ENCODE measurements at places on chromosomes 6 and 20. TPM values are rescaled to one million over a fixed set of nuclear protein-coding genes. Genes with fewer than 3 reads are reported as not detected.

BTN1A1 gene
- total RNA-seq = not detected

TUBB1 gene
- total RNA-seq = 0.17 TPM

DNA sequence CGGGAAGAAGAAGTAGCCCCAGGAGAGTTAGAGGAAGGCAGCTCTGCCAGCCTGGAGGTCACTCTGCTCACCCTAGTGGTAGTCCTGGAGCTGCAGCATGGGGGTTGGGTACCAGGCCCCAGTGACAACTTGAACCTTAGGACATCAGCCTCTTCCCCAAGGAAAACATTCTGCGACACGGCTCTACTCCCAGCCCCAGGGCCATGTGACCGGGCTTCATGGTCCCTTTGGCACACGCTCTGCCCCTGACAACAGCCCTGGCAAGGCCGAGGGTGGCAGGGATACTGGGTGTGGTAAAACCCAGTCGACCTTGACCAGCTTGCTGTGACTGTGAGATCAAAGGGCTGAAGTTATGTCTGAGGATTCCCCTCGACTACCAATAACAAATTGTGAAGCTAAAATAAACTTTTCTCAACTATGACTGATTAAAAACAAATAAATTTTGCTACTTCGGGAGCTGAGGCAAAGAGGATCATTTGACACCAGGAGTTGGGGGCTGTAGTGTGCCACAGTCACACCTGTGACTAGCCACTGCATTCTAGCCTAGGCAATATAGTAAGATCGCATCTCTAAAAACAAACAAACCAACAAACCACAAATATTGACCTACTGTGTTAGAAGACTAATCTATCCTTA is 24.4 kb upstream of the ARID1B start:
- no peaks in the 10 kb centered on the region for H3K4me1 ChIP-seq
- H3K27me3 ChIP-seq = no peaks in the 10 kb centered on the region
- H3K4me3 ChIP-seq = no peak overlapping the region
- DNase-seq = no peak
- H3K27ac ChIP-seq = peak overlapping the region; percentile 39
- no peaks in the 10 kb centered on the region for H3K36me3 ChIP-seq

GRCh38 chr6:145733810-145734209 is 1.5 kb downstream of the EPM2A start:
- DNase-seq = no peak
- no peak overlapping the region for H3K4me3 ChIP-seq
- H3K4me1 ChIP-seq = peaks cover 6% of the 10 kb centered on the region
- H3K27ac ChIP-seq = no peak overlapping the region

HLA-G gene
- total RNA-seq = not detected

DNA sequence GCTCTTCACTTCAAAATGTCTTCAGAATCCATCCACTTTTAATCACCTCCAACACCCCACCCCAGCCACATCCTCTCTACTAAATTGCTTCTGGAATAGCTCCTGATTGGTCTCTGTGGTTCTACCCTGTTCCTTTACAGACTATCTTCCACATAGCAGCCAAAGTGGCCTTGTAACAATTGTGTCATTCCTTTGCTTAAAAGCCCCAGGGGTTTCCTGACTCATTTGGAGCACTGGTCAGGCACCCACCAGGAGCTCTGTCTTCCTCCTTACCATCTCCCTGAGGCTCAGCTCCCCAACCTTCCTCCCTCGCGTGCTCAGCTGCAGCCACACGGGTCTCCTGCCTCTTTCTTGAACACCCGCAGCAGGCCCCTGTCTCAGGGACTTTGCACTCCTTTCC is 126.8 kb downstream of the HIVEP1 start:
- no peak overlapping the region for H3K27ac ChIP-seq
- no peak for DNase-seq
- H3K4me3 ChIP-seq = no peak overlapping the region
- H3K36me3 ChIP-seq = peaks cover 22% of the 10 kb centered on the region

- H3K36me3 ChIP-seq = no peaks in the 10 kb centered on the region
- no peak overlapping the region for H3K4me3 ChIP-seq
- DNase-seq = no peak
- no peaks in the 10 kb centered on the region for H3K27me3 ChIP-seq
These were observed 23.0 kb downstream of the CEBPB start for GRCh38 chr20:50213531-50214106.

- H3K27me3 ChIP-seq = no peaks in the 10 kb centered on the region
- no peaks in the 10 kb centered on the region for H3K4me1 ChIP-seq
- H3K36me3 ChIP-seq = no peaks in the 10 kb centered on the region
- DNase-seq = no peak
These were observed 16.6 kb upstream of the BTBD3 start for GRCh38 chr20:11901127-11901526.

DNA sequence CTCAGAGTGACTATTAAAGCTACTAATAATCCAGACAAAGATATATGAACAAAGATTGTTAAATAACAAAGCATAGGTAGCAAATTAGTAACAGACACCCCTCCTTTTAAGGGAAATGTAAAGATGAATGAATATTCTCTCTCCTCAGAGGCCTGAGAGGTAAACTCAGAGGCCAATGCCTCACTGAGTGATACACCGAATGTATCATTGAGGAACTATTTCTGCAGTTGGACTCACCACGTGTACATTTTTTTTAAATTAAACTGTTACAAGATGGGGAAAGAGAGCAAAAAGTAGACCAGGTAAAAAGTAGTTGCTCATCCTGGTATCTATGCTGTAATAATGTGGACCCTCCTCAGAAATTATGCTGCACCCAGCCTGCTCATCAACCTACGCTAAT is 72.3 kb upstream of the IPCEF1 start:
- H3K36me3 ChIP-seq = peaks cover 7% of the 10 kb centered on the region
- peak overlapping the region; percentile 84 for H3K27ac ChIP-seq
- peaks cover 34% of the 10 kb centered on the region for H3K4me1 ChIP-seq
- H3K4me3 ChIP-seq = peak overlapping the region; percentile 56

C4A gene
- 1,584 TPM for total RNA-seq

DAAM2 gene
- total RNA-seq = 17.0 TPM

ACTL10 gene
- 0.50 TPM for total RNA-seq

GRCh38 chr6:6287415-6287814 is 33.0 kb downstream of the F13A1 start:
- no peak overlapping the region for H3K4me3 ChIP-seq
- no peaks in the 10 kb centered on the region for H3K27me3 ChIP-seq

MMP24OS gene
- 5.2 TPM for total RNA-seq

GRCh38 chr6:31898383-31899011 is 999 bp upstream of the EHMT2 start:
- peak overlapping the region; percentile 91 for H3K4me3 ChIP-seq
- no peak for DNase-seq
- H3K27me3 ChIP-seq = no peaks in the 10 kb centered on the region
- no peaks in the 10 kb centered on the region for H3K36me3 ChIP-seq

PNLDC1 gene
- total RNA-seq = not detected

DNA sequence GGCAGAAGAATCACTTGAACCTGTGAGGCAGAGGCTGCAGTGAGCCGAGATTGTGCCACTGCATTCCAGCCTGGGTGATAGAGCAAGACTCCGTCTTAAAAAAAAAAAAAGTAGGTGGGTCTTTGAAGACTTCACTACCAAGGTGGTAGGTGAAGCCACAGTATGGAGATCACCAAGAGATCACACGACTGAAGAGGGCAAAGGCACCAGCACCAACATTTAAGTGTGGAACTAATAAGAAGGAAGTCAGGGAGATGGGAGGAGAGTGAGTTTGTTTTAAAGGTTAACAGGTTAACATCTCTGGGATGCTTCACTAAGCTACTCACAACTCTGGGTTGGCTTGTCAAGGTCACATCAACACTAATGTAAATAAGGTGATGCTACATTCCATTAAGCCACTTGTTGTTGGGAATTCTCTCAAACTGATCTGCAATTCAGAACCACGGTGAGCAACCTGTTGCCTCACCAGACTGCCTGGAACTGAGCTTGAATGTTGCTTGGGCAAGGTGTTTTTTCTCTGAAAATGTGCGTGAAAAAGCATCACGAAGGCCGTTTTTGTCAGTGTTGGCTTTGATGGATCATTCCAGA is 48.7 kb downstream of the KCTD20 start:
- no peak for DNase-seq
- no peak overlapping the region for H3K27ac ChIP-seq
- no peaks in the 10 kb centered on the region for H3K4me1 ChIP-seq
- no peaks in the 10 kb centered on the region for H3K27me3 ChIP-seq

DNA sequence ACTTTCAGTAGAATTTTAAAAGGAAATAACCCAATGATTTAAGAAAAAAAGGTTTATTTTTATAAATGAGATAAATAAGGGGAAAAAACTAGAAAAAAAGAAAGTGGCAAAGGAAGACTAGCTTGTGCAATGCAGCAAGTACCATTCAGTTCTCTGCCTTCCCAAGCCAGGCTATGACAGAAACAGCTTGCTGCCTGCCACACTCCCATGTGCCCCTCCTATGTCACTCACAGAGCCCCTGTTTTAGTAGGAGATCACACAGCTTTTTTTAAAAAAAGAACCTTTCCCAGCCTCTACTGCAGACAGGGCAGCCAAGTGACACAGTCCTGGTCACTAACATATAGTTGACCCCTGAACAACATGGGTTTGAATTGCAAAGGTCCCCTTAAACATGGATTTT is 13.5 kb downstream of the TBC1D7 start:
- H3K36me3 ChIP-seq = peaks cover 7% of the 10 kb centered on the region
- H3K27me3 ChIP-seq = no peaks in the 10 kb centered on the region
- no peak overlapping the region for H3K27ac ChIP-seq
- H3K4me3 ChIP-seq = no peak overlapping the region
- peak; percentile 8 for DNase-seq
